Vagina (tissue), 2 donors: ENCODE measurements at places on chromosomes 4 and X.

GRCh38 chr4:166165829-166166420 lies 292.9 kb downstream of the TLL1 start:
- DNase-seq = no peak

DNA sequence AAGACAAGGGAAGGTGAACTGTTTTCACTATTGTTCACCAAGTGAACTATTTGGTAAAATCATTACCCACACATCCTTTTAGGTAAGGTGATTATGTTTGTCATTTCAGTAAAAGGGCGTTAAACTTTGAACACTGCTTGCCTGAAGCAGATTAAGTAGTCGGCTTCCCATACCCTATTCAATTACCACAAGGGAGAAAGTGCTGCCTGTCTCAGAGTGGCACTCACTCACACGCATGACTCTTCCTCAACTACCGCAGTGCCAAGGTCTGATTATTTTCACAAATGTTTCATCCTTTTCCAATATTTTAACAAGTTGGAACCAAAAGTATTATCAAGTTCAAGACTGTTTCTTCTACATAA lies 11.0 kb downstream of the VEGFC start:
- DNase-seq = no peak

GRCh38 chr4:15793506-15794363 lies 15.6 kb downstream of the CD38 start:
- DNase-seq = no peak

- no peak for DNase-seq
Observed at GRCh38 chrX:38985375-38985774, 184.1 kb downstream of the MID1IP1 start.

DNA sequence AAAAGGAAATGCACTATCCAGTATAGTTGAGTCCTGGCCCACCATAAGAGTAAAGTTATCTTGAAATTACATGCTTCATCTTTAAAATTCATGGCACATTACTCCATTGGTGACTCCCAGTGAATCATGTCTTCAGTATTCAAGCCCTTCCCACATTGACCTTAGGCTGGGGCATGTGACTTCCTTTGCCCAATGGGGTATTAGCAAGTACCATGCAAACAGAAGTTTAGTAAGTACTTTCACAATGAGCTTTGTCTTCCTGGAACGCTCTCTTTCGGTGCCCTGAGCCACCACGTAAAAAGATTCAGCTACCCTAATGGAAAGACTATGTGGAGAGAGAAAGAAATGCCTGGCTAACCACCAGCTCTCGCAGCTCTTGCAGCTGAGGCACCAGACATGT lies 235.4 kb downstream of the HNRNPD start:
- no peak for DNase-seq

DNA sequence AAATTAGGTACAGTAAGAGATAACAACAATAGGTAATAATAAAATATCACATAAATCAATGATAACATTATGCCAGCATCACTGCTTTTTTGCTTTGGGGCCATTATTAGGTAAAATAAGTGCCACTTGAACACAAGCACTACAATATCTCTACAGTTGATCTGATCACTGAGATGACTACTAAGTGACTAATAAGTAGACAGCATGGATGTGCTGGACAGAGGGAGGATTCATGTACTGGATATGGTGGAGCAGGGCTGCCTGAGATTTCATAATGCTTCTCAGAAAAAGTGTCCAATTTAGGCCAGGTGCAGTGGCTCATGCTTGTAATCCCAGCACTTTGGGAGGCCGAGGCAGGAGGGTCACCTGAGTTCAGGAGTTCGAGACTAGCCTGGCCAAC lies 137.8 kb upstream of the IL1RAPL2 start:
- DNase-seq = no peak

DNA sequence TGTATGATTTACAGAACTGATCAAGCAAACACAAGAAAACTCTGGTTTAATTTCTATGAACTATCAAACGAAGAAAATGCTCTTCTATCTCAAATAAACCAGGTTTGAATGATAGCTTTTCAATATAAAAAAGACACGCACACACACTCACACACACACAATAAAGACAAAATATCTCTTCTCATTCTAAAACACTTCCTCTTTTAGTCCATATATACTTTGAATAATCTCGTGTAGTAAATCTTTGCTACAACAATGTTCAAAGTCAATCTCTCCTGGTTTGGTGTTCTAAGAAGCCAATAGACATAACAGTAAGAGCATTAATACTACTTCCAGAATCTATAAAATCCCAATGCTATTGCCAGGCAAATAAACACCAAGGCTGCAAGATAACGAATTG lies 13.3 kb downstream of the CXCL2 start:
- no peak for DNase-seq

DNA sequence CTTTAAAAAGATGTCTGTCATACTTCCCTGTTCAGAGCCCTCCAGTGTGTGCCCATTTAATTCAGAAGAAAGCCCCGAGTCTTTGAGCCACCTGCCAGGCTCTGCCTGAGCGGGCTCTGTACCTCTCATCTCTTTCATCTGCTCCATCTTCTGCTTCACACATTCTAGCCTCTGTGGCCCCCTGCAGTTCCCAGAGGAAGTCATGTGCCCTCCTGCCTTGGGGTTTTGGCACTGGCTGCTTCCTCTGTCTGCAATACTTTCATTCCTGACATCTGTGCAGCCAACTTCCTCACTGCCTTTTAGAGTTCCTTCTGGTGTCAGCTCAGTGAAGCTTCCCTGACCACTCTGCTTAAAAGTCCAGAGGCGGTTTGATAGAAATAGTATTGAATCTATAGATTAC lies 6.2 kb upstream of the STK32B start:
- no peak for DNase-seq

DNA sequence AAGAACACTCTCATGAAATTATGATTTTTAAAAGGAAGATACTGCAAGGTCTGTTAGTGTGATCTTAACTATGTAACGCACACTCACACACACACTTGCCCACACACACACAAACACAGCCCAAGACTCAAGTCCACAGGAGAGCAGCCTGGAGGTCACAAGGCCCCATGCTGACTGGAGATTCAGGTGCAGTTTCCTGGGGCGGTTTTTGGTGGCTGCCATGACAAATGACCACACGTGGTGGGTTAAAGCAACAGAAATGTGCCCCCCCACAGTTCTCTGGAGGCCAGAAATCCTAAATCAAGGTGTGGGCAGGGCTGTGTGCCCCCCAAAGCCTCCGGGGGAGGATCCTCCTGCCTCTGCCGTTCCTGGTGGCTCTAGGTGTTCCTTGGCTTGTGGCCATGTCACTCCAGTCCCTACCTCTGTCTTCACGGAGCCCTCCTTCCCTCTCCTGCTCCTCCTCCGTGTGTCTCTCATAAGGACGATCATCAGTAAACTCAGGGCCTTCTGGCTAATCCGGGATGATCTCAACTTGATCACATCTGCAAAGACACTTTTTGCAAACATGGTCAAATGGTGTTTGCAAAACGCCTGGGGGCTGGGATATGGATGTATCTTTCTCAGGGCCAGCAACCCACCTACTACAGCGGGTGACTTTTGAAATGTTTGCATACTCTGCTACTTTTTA lies 9.7 kb upstream of the HTRA3 start:
- DNase-seq = no peak

DNA sequence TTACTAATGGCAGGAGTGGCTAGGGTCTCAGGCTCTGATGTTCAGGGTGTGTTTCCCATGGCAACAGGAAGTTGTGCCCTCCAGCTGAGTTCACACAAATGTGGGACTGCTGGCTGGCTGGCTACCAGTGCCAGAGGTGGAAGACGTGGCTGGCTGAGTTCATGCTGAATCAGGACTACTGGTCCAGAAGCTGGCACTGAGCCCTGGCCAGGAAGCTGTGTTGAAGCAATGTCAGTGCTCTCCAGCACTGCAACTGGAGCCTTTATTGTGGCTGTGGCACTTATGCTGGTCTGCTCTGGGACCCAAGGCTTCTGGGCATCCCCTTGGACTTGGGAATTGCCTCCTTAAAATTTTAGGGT lies 42.0 kb upstream of the ZXDA start:
- no peak for DNase-seq

DNA sequence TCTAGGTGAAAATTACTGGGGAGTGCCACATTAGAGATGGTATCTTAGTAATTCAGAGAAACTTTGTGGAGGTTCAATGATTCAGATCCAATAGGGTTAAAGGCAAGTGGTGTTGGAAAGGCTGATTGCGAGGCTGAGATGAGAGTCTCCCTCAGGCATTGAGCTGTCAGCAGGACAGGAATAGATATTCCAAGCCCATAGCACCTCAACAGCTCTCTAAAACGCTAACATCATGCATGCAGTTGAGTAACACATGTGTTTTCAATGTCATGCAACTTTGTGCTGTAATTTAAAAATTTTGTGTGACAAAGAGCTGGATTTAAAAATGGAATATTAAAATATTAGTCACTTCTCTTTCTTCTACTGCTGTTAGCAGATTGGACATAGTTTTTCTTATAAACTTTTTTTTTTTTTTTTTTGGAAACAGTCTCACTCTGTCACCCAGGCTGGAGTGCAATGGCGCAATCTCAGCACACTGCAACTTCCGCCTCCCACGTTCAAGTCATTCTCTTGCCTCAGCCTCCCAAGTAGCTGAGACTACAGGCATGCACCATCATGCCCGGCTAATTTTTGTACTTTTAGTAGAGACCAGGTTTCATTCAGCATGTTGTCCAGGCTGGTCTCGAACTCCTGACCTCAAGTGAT lies 173.5 kb upstream of the C1QTNF7 start:
- no peak for DNase-seq

- no peak for DNase-seq
Observed at GRCh38 chrX:49879656-49880277, 483 bp downstream of the USP27X start.

DNA sequence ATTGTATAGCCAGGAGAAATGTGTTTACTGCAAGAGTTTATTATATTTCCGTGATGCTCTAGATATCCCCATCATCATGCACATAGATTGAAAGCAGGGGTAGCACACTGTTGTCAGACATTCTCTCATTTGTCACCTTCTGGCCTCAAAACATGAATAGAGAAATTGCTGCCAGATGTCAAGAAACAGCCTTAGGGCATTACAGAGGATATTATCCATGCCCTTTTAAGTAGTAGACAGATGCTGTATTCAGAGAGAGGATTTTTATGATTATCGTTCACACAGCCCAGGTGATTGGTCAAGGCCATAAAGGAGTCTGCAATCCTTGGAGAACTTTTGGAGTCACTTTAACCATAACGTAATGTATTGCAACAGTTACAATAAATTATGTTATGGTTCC lies 1961.5 kb upstream of the TENM3 start:
- no peak for DNase-seq

- no peak for DNase-seq
Observed at GRCh38 chr4:105607876-105608275, 55.5 kb downstream of the ARHGEF38 start.

DNA sequence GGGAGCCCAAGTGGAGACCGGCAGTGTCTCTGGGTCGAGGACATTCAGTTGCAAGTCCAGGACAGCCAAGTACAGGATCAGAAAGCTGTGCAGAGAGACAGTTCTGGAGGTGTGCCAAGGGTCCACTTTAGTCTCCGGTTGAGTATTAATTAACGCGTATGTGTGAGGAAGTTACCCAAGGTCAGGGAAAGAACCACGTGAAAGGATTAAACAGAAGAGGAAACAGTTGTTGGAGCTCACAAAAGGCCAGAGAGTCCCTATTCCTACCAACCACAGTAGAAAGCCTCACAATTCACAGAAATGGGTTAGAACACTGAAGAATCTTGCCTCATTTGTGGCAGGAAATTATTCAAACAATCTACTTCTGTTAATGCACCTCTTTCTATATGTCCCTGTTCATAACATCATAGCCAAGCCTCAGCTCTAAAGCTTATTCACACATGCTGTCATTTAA lies 17.9 kb upstream of the NSUN7 start:
- no peak for DNase-seq

DNA sequence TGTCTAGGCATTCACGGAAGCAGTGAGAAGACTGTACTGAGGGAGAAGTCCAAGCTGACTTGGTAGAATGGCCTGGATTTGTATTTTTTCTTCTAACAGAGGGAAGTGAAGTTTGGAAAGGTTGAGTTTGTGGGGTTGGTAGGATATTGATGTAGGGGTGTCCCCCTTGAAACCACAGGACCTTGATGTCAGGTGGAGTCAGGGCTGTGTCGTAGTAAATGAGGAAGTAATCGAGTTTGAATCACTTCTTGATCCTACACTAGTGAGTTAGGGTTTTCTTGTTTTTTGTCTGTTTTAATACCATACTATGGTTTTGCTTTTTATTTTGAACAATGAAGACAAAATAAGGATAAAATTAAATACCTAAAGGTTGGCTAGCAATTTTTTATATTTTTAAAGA lies 30.1 kb upstream of the ANAPC4 start:
- no peak for DNase-seq

DNA sequence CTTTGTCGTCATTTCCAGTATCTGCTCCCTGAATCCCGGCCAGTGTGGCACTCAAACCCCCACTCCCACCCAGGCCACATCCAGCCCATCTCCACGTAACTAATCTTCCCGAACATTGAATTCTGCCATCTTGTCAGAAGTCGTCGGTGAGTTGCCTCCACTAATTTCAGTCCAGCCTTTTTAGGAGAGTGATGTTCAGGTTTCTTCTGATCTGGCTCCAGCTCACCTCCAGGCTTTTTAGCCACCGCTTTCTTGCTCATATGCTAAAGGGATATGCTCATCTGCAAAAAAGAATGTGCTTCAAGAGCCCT lies 1.3 kb downstream of the TMEM165 start:
- no peak for DNase-seq

DNA sequence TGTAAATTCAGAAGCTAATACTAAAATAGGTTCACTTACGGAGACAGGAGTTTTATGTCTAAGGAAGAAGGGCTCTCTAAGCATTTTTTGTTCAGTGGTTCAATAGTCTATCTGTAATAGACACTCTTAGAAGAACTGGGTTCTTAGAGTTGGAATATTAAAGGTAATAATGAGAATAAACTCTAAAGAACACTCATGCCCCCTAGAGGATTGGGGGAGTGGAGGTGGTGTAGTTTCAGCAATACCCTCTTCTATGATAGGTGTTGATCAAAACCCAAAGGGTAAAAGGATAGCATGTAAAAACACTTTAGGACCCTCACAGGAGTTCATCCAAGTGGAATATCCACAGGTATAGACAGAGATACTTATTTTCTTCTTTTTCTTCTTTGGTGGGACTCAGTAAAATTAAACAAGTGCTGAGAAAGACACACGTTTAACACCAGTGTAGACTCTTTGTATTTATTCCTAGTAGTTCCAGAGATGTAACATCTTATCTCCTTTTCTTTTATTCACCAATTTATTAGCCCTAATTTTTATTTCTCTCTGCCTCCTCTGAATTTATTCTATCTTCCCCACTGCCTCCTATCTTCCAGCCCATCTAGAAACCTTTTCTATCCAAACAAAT lies 25.7 kb upstream of the MND1 start:
- no peak for DNase-seq

- no peak for DNase-seq
Observed at GRCh38 chr4:26782168-26782829, 78.3 kb upstream of the STIM2 start.
